Kidney capillary endothelial cell (primary cell): ENCODE measurements at places on chromosomes 6 and 20.

- DNase-seq: no peak
These were observed 61.7 kb upstream of the EMILIN3 start for GRCh38 chr20:41428285-41428684.

- peak; percentile 7 for DNase-seq
These were observed 58.0 kb downstream of the SULF2 start for GRCh38 chr20:47727170-47727880.

GRCh38 chr20:21902391-21902790 lies 196.9 kb downstream of the PAX1 start:
- DNase-seq: no peak

DNA sequence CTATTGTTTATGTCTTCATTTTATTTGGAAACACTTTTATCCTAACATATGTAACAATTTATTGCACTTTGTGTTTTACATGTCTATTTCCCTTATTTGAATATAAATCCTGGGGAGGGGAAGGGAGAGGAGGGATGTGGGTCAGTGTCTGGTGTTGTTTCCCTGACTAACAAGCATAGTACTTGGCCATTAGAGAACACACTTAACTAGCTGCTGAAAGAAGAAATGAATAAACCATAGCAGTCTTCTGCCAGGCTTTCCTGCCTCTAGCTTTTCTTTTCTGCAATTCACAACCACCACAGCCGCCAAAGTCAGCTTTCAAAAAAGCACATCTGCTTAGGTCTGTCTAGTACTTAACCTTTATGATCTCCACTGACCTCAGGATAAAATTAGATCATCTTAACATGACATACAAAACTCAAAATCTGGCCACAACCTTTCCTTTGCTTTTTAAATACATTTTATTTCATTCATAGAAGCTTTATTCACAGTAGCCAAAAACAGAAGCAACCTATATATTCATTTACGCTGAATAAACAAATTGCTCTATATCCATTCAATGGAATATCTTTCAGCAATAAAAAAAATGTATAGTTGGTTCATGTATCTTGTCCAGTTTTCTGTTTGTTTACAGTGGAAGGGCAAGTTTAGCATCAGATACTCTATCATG lies 16.3 kb downstream of the PDSS2 start:
- no peak for DNase-seq

- no peak for DNase-seq
These were observed 4.9 kb upstream of the ZNF831 start for GRCh38 chr20:59158673-59159072.
